ENCODE measurements at places on chromosomes 2 and 18.

- DNase-seq, result no peak
Measured at GRCh38 chr18:10444314-10445006, 10.0 kb upstream of the APCDD1 start.

- no peak for DNase-seq
Measured at GRCh38 chr2:59463426-59463825, 1090.0 kb downstream of the BCL11A start.

- no peak for DNase-seq
Measured at GRCh38 chr2:131966256-131966655, 195.5 kb downstream of the ANKRD30BL start.

DNA sequence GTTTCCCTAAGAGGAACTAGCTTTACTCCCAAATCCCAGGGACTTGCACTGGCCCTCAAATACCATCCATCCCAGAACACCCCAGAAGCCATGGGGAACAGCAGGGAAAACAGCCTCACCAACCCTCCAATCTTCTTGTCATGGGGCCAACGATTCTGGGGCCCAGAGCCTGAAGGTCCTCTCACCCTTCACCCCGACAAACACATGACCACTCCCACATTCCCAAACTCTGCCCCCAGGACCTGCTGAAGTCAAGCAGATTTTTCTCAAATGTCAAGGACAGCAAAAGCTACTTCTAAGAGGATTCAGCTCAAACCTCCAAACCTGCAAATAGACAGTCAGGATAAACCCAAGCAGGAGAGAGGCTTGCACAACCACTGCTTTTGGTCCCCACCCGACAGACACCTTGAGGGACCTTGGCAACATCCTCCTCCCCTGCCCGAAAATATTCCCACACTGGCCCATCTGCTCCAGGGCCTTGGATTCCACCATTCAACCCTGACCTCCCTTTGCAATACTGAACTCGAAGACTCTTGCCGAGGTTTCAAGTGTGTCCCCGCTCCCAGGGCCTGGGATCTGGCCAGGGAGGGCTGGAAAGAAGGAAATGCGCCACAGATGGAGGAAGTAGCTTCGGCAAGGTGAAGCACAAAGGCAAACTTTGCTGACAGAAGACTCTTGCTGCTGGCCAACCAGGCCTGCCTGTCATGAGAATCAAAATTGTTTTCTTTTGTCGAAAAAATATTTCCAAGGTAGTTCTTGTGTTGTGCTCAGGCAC, 143.3 kb downstream of the ZFP36L2 start:
- no peak for DNase-seq

GRCh38 chr2:182404092-182404491, 22.7 kb downstream of the PDE1A start:
- DNase-seq, result no peak

- no peak for DNase-seq
Measured at GRCh38 chr2:234939576-234939975, 12.2 kb upstream of the SH3BP4 start.

DNA sequence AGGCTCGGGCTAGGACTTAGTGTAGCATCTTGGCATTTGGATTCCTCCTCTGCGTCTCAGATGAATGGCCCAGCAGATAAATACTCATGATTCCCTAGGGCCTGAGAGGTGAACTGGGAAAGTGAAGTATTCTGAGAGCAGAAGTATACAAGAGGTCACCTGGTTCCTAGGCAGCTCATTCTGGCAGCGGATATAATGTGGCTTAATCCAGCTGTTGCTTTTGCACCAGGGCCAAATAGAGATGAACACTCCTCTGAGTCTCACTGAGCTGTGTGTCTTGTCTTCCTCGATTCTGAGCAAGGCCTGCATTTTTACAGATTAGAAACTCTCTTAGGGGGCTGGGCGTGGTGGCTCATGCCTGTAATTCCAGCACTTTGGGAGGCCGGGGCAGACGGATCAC, 196.1 kb downstream of the SLC4A3 start:
- no peak for DNase-seq
